ENCODE measurements at places on chromosomes 5 and 9.

DNA sequence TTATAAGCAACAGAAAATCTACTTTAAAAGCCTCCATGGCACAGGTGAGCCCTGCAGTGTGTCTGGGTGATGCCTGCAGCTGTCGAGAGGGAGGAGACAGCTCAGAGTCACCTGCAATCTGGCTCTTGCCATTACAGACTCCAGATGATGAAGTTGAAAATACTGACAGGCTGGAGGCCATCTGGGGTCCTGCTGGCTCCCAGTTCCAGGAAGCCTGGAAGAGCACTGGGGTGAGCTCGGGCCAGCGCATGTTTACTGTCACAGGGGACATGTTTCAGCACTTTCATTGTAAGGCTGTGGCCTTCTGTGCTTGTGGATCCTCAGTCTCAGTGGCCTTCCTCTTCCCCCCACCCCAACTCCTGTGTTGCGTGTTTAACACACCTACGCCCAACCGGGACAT is 28.4 kb downstream of the CEL start:
- no peak for DNase-seq

GRCh38 chr5:178252258-178252657 is 19.7 kb upstream of the PHYKPL start:
- no peak for DNase-seq

GRCh38 chr9:112377087-112377486 is 2.8 kb upstream of the HSDL2 start:
- DNase-seq = no peak

GRCh38 chr5:72552041-72552557 is 44.9 kb upstream of the ZNF366 start:
- DNase-seq = no peak

GRCh38 chr5:14749579-14750101 is 85.1 kb downstream of the OTULIN start:
- no peak for DNase-seq

- DNase-seq = no peak
Observed at GRCh38 chr9:89983411-89983810, 378.6 kb downstream of the GADD45G start.

GRCh38 chr5:169668732-169669131 is 31.7 kb downstream of the DOCK2 start:
- DNase-seq = no peak

DNA sequence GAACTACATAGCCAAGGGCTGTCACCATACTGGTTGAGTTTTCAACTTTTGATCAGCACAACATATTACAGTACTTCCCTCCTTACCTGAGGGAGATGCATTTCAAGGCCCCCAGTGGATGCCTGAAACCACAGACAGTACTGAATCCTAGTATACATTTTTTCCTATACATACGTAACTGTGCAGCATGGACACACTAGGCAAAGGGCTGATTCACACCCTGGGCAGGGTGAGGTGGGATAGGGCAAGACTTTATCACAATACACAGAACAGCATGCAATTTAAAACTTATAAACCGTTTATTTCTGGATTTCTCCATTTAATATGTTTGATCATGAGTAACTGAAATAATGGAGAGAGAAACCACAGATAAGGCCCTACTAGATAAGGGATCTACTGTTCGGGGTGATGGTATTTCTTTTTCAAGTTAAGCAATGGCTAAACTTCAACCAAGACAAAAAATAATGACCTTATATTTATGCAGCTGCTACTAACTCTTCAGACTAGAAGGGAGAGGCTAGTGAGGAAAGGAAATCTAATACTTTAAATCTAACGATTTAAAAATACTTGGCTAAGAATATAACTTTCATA is 186.9 kb upstream of the GNA14 start:
- no peak for DNase-seq

All from GM10248 (cell line).